ENCODE measurements at places on chromosomes 16 and 17.

DNA sequence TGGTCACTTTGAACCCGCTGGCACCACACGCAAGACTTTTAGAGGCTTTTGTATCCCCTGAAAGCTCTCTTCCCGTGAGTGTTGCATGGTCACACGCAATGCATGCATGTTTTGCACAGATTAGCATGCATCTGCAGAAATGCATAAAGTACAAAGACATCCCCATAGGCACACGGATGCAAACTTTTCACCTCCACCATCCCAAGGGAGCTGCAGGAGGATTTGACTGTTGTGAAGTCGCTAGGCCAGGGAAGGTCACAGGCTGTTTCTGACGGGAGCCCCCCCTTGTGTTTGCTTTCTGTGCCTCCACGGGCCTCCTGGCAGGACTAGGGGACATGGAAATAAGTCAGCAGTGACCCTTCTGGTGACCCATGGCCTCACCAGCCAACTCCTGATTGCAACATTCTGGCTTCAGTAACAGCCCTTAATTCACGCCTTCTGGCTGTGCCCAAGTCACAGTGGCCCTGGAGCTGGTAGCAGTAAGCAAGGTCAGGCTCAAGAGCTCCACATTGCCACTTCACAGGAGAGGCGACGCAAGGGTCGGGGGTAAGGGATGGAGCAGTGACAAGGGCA is 45.1 kb downstream of the SOX9 start:
- DNase-seq: no peak

- DNase-seq: no peak
Observed at GRCh38 chr17:18381158-18381952, 3.8 kb downstream of the EVPLL start.

GRCh38 chr16:83792391-83792790 is 15.4 kb upstream of the HSBP1 start:
- no peak for DNase-seq

DNA sequence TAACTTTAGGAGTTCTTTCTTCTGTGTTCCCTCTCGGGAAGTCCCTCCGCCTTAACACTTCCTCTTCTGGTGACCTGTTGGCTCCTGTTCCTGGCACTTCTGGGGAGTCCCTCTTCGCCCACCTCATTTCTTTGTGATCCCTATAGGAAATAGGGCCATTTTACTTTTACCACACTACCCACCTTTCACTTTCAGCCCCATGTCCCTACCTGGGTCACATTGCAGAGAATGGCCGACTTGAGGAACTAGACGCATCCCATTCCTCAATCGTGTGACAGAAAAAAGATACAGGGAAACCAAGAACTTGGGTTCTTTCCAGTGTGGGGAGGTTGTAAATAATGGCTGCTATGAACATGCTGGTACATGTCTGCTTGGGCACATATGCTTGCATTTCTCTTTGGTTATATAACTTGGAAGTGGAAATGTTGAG is 6.6 kb downstream of the IL21R start:
- no peak for DNase-seq

GRCh38 chr17:77742579-77742978 is 215.9 kb upstream of the TNRC6C start:
- DNase-seq: no peak

DNA sequence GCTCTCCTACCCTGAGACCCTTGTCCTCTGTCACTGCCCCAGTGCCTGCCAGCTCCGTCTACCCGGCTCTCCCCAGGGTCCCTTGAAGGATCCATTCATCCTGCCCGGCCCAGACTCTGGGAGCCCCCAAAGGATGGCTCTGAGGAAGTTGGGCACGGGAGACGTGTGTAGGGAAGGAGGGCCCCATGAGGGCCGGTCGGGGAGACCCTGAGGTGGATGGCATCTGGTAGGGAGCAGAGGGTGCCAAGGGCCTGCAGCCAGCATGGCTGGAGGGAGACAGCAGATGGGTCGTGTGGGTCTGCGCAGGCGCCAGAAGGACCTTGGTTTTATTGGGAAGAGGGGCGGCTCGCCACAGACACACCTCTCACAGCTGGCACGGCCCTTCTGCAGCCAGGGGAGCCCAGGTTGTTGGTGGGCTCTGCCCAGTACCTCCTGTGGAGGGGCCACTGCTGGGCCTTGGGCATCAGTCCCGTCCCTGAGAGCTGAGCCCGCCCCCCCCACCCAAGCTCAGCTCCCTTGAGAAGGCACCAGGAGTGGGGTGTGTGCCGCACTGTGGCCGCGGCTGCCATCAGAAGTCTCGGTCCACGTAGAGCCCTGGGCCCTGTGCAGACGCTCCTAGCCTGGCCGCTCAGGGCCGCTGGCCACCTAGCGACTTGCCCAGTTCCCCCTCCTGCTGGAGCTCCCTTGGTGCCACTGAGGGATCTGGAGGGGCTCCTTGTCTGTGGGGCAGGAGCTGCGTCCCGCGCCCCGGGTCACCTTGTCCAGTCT is 16.0 kb downstream of the KCTD5 start:
- no peak for DNase-seq

DNA sequence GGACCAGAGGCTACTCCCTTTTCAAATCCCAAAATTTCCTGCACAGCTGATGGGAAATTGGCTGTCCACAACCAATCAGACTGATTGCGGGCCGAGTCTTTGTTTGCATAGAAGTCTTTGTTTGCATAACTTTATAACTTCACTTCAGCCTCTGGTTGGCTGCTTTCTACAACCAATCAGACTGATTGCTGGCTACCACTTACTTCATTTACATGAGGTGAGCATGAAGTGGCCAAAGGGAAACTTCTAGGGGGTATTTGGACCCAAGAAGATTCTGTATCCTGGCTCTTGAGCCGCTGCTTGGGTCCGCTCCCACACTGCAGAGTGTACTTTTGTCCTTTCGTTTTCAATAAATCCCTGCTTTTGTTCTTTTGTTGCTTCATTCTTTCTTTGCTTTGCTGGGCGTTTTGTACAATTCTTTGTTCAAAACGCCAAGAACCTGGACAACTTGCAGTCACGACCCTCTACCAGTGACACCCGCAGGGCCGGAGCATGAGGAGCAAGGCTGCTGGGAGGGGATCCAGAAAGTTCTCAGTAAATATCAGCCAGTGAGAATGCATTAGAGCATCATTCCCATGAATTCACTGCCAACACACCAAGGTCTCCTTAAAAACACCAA is 67.5 kb downstream of the IQCK start:
- no peak for DNase-seq

DNA sequence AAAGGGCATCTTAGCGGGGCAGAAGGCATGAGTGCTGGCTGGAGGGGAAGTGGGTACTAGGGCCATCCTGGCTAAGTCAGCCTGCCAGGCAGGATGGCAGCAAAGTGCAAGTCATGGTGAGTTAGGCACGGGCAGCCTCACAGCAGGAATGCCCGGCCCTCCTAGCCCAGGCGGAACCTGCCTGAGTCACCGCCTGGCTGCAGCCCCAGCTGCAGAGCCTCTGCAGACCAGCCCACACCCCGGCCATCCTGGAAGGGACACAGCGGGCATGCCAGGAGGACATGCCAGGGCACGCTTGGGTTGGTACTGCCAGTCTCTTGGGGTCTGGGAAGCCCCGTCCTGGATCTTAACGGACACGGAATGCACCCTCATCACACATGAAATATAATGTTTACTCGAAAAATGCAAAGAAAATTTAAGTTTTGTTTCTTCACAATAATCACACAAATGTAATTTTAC is 5.0 kb upstream of the ALDH3A1 start:
- DNase-seq: no peak

Measured in right renal pelvis (tissue), 4 donors.